ENCODE measurements at places on chromosomes 5 and 9.

- no peak for DNase-seq
Observed at GRCh38 chr9:36328798-36329411, 70.7 kb upstream of the GNE start.

- no peak for DNase-seq
Observed at GRCh38 chr5:101677961-101678360, 618.1 kb downstream of the SLCO4C1 start.

DNA sequence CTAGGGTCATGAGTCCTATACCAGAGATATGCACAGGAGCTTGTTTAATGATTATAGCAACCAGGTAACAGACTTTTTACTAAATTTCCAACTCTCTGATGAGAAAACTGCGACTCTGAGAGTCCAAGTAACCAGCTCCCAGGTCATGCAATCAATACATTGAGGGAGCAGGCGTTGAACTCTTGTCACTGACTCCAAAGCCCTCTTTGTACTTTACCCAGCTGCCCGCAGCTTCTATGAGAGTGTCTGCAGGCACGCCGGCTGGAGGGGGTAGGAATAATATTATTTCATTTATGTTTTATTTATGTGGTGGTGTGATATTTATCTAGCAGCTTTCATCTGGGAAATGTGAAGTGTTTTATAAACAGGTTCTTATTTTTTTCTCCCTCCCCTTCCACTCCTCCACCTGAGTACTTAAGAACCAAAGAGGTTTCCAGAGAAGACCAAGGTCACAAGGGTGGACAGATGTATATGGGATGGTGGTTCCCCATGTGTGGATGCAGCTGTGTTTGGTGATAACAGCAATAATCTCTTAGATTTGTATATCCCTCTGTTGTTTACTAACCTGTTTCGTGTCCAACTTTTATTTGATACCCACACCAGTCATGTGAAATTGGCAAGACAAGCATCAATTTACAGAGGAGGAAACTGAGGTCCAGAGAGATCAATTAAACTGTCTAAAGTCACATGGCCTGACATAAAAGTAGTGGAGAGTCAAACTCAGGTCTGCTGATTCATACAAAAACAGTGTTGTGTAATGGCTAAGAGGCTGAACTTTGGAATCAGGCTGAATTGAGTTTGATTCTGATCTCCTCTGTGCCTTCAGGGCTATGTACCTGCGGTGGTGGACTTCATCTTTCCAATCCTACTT is 140.2 kb upstream of the TRIM32 start:
- no peak for DNase-seq

DNA sequence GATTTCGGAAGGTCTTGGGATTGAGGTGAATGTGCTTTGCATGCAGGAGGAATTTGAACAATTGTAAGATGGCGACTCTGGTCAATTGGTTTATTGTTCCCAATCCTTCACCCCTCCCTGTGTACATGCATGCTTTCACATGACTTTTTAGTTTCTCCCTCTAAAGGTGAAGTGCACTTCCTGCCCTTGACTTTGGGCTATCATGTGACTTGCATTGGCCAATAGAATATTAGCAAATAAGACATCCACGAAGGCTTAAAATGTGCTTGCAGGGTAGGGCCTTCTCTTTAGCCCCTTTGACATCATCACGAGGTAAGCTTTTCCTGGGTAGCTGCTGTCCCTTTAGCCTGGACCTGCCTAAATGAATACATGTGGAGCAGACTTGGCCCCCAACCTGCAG is 8.1 kb upstream of the ZBTB43 start:
- DNase-seq = no peak

GRCh38 chr5:158765407-158765806 is 334.3 kb downstream of the EBF1 start:
- DNase-seq = no peak

- no peak for DNase-seq
Observed at GRCh38 chr5:149667829-149668330, 62.2 kb upstream of the PPARGC1B start.

- no peak for DNase-seq
Observed at GRCh38 chr9:82606492-82607382, 456.2 kb downstream of the RASEF start.

DNA sequence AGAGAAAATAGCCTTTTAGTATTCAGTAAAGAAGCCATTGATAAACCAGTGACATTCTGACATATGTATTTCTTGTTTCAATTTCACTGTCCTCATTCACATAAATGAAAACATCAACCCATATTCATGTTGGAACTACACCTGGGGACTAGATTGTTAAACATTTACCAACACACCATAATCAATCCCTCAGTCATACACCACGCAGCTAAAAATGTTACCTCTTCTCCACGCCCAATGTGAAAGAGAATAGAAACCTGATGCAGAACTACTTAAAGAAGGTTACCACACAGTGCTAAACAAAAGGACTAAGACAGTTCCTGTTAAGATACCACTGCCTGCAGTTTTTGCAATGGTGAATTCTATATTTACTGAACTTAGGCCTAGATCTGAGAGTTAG is 518.9 kb downstream of the PRELID2 start:
- no peak for DNase-seq
